Left lobe of liver (tissue), 2 donors: ENCODE measurements at places on chromosomes 11 and 22. TPM values are rescaled to one million over a fixed set of nuclear protein-coding genes. Genes with fewer than 3 reads are reported as not detected.

MUC2 gene
- total RNA-seq, result 0.38 TPM

SERHL2 gene
- total RNA-seq, result 0.60 TPM

LARGE2 gene
- total RNA-seq, result 2.9 TPM

MGAT3 gene
- 0.13 TPM for total RNA-seq

SCGB1D2 gene
- not detected for total RNA-seq

JAM3 gene
- 0.75 TPM for total RNA-seq

AHNAK gene
- total RNA-seq, result 115 TPM

OR11H1 gene
- not detected for total RNA-seq

KCTD14 gene
- total RNA-seq, result 4.1 TPM

STIM1 gene
- 45.9 TPM for total RNA-seq

CARNS1 gene
- total RNA-seq, result 0.28 TPM

B3GAT1 gene
- total RNA-seq, result 5.4 TPM

MED17 gene
- total RNA-seq, result 9.3 TPM

TMEM25 gene
- 37.5 TPM for total RNA-seq

RHOD gene
- 23.2 TPM for total RNA-seq

HBB gene
- total RNA-seq, result 143 TPM

BIRC3 gene
- total RNA-seq, result 2.1 TPM

LRRC4C gene
- total RNA-seq, result 0.23 TPM

APOA5 gene
- 757 TPM for total RNA-seq

CHRM4 gene
- total RNA-seq, result not detected

CALCA gene
- total RNA-seq, result 0.73 TPM
